ENCODE measurements at places on chromosomes 13 and 19. TPM values are rescaled to one million over a fixed set of nuclear protein-coding genes. Genes with fewer than 3 reads are reported as not detected.

ZNF426 gene
- 11.7 TPM for total RNA-seq

TMIGD2 gene
- 13.5 TPM for total RNA-seq

PTH2 gene
- not detected for total RNA-seq

ZNF570 gene
- 8.6 TPM for total RNA-seq

KPTN gene
- total RNA-seq: 2.8 TPM

MIA gene
- total RNA-seq: 3.0 TPM

TSSK6 gene
- total RNA-seq: 4.7 TPM

SIGLEC12 gene
- total RNA-seq: not detected

LGALS13 gene
- not detected for total RNA-seq

SBK2 gene
- total RNA-seq: not detected

KLF1 gene
- 0.38 TPM for total RNA-seq

SMIM24 gene
- total RNA-seq: 1.3 TPM
